ENCODE measurements at places on chromosomes 2 and 18.

DNA sequence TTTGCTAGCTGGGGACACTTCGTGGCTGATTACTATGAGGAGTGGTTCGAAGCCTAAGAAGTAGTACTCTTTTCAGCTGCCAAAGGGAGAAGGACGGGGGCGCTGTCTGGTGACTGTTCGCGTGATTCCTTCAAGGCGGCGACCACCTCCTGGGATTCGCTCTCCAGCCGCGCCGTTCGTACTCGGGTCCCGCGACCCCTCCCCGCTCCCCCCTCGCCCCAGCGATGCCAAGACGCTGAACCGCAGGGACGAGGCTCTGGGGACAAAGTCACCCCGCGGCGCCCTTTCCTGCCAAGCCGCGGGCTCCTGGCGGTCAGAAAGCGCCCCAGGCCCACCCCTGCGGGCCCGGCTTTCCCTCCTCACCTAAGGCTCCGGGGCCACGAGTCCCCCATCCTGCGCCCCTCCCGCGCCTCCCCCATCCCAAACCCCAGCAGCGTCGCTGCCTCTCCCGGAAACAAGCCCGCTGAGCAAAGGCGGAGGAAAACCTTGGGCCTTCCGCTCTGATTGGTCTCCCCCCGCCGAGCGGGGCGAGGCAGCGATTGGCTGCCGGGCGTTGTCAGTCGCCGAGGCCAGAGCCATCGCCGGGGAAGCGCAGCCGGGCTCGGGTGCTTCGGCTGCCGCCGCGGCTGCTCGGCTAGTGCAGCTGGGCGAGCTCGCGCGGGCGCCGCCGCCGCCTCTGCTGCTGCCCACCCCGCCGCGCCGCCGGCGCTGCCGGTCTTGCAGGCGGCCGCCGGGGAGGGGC lies 404.3 kb downstream of the XIRP2 start:
- peak; percentile 78 for DNase-seq

GRCh38 chr2:101142163-101142562 lies 9.0 kb downstream of the TBC1D8 start:
- DNase-seq: no peak

DNA sequence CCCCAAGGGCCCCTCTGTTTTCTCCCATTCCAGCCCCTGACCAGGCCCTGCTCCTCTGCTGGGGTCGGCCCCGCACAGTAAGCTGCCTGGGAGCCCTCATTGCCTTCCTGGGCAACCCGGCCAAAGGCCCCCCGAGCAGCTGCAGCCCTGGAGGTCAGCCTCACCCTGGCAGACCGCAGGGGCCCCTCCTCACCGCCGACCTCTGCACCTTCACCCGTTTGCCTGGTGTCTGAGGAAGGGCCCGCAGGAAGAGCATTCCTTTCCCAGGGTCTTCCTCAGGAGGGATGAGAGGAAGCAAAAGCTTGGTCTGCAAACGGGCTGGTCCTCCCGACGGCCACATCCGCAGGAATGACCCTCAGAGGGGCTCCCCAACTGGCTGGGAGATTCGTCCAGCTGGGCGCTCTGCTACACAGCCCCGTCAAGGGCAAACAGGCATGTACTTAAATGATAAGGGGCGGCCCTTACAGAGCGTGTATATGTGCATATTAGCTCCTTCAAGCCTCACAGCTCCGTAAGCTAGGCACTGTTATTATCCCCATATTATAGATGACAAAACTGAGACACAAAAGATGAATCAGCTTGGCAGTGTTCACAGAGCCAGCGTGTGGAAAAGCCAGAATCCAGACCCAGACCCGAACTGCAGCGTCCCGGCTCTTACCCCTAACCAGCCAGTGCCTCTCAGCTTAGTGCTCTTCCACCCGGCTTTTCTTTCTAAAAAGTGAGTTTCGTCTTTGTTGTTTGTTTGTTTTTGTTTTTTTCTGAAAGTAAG lies 52.8 kb downstream of the SLC4A1AP start:
- no peak for DNase-seq

- DNase-seq: no peak
These were observed 75.1 kb downstream of the BOLA3 start for GRCh38 chr2:74072565-74072964.

DNA sequence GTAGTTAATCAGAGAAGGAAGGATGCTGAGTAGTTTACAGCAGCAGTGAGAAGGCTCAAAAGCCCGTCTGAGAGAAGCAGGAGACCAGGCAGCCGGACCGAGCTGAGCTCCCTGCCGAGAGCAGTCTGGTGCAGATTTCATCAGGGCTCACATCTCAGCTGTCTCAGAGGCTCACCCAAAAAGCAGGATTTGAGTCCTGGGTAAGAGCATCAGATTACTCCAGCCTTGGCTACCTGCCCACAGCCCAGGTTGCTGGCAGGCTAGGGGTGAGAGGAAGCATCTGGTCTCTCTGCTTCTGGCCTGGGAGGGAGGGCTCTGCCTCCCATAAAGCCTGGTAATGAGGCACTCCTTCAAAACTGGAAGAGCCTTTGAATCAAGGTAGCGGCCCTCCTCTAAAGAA lies 140.5 kb downstream of the ST6GAL2 start:
- no peak for DNase-seq

GRCh38 chr2:55047677-55048299 lies 2.5 kb downstream of the RTN4 start:
- no peak for DNase-seq

DNA sequence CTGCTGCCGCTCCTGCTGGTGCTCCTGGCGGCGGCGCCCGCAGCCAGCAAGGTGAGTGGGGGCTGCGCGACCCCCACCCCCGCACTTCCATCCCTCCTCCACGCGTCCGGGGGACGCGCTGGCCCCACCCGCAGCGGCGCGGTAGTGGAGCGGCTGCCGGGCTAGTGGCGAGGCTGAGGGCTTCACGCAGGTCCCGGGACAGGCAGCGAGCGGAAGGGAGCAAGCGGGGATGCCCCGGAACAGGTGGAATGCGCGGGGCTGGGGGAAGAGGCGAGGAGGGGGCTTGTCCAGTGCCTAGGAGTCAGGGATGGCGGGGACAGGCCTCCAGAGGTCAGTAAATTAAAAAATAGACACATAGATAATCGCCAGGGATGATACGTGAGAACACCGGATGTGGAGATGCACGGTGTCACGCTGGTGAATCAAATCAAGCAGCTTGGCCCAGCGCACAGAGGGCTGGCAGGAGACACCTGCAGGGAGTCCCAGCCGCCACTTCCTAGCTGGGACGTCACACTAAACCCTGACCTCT lies 403 bp downstream of the COL4A3 start:
- DNase-seq: peak; percentile 44

DNA sequence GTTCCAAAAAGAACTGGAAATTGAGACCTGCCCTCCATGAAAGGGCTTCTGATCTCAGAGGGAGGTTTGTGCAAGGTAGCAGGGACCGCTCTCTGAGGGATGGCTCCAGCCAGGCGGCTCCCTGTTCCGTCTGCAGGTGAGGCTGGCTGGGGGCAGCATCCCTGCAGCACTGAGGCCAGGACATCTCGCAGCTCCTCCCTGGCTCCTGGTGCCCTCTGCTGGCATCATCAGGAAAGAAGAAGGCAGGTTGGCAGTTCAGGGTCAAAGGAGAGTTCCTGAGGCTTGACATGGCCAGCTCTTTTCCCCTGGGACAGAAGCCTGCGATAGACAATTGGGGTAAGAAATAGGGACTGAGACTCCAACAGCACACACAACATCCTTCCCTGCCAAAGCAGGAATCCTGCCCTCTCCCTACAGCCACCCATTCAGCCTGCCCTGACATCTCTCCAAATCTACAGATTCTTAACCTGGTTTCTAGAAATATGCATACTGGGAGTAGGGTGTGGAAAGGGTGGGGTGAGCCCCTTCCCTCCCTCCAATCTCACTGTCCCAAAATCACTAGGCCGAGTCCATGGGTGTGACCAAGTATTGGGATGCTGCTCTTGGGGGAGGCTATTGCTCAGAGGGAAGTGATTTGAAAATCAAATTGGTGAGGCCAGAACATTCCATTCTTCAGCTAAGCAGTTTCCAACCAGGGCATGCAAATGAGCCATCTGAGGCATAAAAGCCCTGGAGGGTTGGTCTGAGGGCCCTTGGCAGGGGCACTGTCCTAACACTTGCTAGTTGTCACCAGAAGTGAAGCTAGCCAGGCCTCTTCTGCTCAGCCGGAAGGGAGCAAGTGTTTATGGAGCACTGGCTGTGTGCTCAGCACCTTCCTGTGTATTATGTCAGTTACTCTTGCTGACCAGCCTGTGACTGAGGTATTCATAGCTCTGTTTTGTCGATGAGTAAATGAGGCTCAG lies 185.4 kb downstream of the TFCP2L1 start:
- peak; percentile 11 for DNase-seq

- DNase-seq: no peak
These were observed 102.7 kb downstream of the TWIST2 start for GRCh38 chr2:238950551-238950950.

GRCh38 chr2:98357849-98358248 lies 11.6 kb downstream of the CNGA3 start:
- no peak for DNase-seq
